ENCODE measurements at places on chromosomes 1 and 21.

DNA sequence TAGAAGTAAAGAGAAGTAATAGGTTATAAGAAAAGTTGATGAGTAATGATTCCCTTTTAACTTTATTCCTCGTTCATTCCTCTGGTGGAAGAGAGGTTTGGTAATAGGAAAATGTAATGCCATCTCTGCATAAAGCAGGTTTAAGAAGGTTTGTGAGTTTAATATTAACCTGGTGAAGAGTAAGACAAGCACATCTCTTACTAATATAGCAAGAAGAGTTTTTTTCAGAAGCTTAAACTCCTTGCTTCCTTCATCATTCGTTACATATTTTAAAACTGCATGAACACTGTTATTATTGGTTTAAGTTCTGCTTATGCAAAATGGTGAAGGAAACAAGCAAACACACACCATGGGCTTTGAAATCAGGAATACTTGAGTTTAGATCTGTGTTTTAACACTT lies 9.2 kb upstream of the PLA2G4A start:
- no peak for DNase-seq

GRCh38 chr1:79281442-79281841 lies 274.9 kb upstream of the ADGRL4 start:
- DNase-seq: no peak

DNA sequence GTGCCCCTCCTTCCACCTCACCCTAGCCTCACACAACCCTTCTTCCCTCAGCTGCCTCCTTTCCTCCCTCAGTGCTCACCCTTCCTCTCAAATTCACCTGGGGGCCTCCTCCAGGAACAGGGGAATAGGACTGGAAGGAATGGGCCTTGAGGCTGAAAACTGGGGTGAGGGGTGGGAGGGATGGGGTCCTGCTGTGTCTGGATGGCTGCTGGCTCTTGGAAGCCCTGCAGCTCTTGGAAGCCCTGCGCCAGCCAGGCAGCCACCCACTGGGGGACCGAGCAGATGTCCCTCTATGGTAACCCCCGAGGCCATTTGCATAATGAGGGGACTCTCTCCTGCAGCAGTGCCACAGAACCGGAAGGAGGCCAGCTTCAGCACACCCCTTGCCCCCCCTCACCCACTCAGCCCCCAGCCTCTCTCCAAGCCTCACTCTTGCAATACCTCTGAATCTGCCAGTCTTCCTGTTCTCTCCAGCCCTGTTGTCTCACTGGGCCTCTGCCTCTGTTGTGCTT lies 85.2 kb downstream of the KIRREL1 start:
- no peak for DNase-seq

DNA sequence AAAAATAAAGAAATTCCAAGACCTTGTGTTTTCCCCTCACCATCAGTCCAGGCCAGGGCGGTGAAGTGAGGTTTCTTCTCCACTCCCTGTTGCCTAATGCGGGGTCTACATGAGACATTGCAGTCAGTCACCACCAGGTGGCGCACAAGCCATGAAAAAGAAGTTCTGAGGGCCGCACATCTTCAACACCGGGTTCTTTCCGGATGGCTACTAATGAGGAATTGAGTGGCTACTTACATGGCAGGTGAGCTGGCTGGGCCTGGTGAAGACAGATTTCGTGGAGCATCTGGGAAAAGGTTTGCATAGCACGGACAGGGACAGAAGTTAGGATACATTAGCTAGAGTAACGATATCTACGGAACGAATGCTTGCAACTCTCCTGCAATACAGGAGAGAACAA lies 15.8 kb upstream of the S100A11 start:
- peak; percentile 90 for DNase-seq

GRCh38 chr1:57206038-57206437 lies 217.8 kb downstream of the DAB1 start:
- DNase-seq: no peak

DNA sequence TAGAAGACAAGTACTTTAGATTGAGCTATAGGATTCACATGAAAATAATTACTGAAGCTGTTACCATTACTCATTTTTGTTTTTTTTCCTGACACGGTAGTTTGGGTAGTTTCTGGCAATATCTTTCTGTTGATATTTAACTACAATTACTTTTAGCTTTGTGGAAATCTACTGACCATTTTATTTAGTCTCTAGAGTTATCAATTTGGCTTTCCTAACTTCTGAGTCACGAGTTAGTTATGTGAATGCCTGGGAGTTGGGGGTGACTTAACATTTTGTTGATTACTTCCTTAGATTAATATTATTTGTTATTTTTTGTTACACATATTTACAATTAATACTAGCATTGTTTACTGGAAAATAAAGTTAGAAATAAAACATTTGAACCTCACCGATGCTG lies 160.6 kb downstream of the HMCN1 start:
- DNase-seq: no peak

DNA sequence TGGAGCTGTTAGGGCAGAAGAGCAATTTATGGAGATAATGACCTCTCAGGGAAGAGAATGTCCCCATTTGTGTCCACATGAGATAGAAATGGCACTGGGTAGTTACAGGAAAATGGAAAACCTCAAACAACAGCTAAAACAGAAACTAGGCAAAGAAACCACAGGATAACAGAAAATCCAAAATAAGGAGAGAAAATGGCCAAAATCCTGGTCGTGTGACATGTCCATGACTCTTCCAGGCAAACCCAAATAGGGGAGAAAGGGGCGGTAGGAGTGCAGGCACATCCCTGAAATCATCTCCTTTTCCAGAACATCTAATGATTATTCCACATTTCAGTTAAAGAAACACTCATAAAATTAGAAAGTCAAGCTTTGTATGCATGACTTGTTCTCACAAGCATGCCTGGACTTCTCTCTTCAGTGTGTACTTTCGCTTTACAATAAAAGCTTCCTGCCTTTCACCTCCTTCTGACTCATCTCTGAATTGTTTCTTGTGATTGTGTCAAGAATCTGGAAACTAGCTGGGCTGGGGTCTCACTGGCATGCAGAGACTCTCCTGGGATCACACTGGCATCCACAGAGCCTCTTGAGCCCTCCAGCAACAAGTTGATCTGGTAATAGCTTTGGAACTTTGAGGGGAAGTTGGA lies 171.4 kb upstream of the ZP4 start:
- no peak for DNase-seq

DNA sequence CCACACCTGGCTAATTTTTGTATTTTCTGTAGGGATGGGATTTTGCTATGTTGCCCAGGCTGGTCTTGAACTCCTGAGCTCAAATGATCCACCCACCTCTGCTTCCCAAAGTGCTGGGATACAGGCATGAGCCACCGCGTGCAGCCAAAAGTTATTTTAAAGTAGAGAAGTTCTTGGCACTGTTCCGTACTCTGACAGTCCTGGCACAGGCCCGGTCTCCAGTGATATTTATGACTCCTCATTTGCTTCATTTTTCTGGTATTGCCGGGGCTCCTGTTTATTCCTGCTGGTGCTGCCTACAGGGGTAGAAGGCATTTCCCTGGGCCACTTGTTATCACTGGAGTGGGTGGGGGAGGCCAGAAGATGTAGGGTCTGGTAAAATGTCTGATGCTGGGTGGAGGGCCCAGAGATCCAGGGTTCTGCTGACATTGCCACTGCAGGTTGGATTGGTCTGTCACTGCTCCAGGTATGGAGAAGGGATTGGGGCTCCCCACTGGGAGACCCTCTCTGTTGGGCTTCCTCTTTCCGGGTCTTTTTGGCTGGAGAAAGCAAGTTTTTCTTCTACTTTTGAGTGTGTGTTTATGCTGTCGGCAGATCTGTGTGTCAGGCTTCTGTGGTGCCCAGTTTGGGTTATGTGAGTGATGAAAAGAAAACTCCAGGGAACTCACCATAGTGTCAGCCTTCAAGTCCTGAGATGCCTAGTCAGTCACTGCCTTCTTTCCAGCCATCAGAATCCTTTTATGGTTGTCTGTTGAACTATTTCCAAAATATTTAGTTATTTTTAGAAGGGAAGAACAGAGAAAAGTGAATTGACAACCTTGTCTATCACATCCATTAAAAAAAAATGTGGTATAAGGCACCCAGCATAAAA lies 4.5 kb downstream of the MROH7 start:
- DNase-seq: no peak

DNA sequence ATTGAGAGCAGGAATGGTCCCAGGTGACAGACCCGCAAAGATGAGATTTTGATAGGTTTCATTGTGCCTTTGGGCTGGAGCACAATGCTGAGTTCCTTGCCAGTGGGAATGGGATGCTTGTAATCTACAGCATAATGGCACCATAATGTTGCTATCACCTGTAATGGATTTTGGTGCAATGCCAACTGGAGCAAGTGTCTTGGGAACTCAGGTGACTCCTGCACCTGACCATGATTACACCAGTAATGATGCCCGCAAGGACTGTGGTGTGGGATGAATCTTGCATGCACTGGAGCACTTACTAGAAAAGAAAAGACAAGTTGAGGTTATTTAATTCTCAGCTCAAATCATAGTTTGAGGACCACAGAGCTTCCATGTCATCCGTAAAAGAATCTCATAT lies 96.7 kb downstream of the PTPRU start:
- no peak for DNase-seq

GRCh38 chr1:36782785-36783184 lies 251.5 kb downstream of the GRIK3 start:
- no peak for DNase-seq

- DNase-seq: peak; percentile 66
Observed at GRCh38 chr1:161119092-161119903, 1.4 kb downstream of the NIT1 start.

GRCh38 chr1:202145068-202145743 lies 669 bp upstream of the ARL8A start:
- DNase-seq: no peak

- DNase-seq: no peak
Observed at GRCh38 chr1:53559391-53559815, 100.2 kb downstream of the DMRTB1 start.

DNA sequence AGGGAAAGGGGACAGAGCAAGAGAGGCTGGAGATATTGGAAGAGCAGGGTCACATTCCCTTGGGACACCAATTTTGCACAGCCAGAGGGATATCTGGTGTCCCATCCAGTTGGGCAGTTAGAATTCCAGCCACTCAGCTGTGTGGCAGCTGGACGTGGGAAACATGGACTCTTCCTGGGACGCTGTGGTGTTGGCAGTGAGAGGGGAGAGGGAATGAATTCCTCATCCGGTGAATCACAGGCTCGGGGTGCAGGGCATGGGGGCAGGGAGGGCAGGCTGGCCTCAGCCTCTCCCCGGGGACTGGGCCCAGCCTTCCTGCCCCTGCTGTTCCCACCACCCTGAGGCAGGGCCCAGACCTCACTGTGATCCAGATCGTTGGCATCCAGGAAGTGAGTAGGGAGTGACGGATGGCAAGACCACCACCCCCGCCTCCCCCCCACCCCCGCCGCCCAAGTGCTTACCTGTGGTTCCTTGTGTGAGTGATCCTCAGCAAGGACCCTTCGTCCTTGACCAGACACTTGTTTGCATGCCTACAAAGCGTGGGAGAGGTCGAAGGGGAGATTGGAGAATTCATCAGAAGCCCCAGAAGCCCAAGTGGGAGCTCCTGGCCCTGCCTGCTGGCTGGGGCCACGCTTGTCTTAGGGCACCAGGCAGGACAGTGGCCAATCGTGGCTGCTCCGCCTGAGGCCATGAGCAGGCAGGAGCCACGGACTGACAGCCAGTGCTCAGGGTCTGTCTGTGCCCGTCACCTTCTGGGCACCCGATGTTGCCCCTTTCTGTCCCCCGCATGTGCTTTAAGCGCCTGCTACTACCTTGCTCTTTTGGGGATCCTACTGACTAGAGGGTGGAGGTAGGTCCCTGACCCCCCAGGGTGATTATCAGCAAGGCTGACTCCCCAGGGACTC lies 8.7 kb downstream of the WNT3A start:
- no peak for DNase-seq

DNA sequence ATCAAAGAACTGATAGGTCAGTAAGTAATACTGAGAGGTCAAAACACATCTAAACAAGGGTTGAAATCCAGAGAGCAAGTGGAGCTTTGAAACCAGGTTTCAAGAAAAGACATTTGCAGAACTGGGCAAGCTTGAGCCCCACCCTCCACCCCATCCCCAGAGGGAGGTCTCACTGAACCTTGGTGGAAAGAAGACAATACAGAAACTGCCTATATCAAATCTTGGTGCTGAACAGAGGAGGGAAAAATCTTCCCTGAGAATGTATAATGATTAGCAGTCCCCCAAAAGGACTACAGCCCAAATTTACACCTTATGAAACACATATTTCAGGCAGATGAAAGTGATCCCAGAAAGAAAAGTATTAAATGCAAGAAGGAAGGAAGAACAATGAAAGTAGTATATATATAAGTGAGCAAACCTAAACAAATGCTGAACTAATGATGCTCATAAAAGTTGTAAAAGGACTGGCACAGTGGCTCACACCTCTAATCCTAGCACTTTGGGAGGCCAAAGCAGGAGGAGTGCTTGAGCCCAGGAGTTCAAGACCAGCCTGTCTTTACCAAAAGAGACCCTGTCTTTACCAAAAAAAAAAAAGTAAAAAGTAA lies 12.4 kb downstream of the ZBTB17 start:
- no peak for DNase-seq

GRCh38 chr1:237396426-237396825 lies 354.4 kb downstream of the RYR2 start:
- no peak for DNase-seq

- DNase-seq: no peak
Observed at GRCh38 chr1:32884032-32884372, 2.3 kb upstream of the HPCA start.

GRCh38 chr1:66436378-66437135 lies 97.4 kb upstream of the SGIP1 start:
- DNase-seq: peak; percentile 43

- DNase-seq: no peak
Observed at GRCh38 chr1:164969253-164969652, 387.3 kb downstream of the LMX1A start.

DNA sequence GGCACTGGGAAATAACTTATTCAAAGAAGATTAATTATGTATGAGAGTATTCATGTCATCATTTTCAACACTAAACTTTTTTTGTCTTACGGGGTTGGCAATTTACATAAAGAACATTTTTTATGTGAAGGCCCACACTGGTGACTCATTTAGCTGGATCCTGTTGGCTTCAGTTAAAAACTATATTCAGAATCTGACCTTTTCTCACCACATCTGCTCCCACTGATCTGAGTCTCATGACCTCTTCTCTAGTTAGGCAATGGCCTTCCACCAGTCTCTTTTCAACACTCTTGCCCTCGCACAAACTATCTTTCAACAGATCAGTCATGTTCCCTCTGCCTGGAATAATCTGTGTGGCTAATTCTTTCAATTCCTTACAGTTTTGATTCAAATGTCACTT lies 53.4 kb downstream of the TMPRSS15 start:
- no peak for DNase-seq

- peak; percentile 17 for DNase-seq
Observed at GRCh38 chr1:220271706-220272046, 577 bp downstream of the RAB3GAP2 start.

Data from activated CD4-positive, alpha-beta T cell treated with anti-CD3 and anti-CD28 coated beads, Interleukin-2, amount 10 ng/mL, durations not matched to agents 7 days and 5 days (primary cell).